NCI-H187 (cell line): ENCODE measurements at places on chromosomes 11 and 22.

DNA sequence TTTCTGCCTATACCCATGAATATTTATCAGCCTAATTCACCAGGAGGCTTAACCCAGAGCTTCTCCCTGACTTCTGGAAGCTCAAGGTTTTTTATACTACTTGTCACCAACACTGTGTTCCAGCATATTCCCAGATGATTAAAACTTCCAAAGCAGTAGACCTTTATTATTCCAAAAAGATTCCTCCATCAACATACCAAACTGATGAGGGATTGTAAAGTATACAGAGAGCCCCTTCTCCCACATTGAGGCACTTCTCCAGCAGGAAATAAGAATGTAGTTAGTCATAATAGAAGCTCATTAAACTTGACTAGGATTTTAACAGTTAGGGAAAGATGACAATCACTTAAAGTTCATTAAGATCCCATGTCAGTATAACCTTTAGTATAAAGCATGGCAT is 51.4 kb upstream of the CEP126 start:
- no peak for DNase-seq

- no peak for DNase-seq
These were observed 41.8 kb downstream of the MMP20 start for GRCh38 chr11:102583141-102583873.

DNA sequence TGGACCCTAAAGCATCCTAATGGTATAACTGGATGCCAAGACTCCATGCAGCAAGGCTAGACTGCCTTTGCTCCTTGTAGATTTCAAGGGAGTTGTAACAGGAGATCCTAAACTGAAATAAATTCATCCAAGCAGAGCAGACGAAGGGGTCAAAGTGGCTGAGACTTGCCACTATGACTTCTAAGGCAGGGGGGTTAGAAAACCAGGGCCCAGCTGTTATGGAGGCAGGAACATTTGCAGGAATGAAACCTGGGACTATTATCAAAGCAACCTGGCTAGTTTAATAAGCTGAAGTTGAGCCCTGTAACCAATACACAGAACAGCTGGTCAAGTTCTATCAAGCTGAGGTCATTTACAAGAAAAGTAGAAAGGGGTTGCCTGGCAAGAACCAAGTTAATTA is 122.2 kb upstream of the TRPC6 start:
- DNase-seq: no peak

DNA sequence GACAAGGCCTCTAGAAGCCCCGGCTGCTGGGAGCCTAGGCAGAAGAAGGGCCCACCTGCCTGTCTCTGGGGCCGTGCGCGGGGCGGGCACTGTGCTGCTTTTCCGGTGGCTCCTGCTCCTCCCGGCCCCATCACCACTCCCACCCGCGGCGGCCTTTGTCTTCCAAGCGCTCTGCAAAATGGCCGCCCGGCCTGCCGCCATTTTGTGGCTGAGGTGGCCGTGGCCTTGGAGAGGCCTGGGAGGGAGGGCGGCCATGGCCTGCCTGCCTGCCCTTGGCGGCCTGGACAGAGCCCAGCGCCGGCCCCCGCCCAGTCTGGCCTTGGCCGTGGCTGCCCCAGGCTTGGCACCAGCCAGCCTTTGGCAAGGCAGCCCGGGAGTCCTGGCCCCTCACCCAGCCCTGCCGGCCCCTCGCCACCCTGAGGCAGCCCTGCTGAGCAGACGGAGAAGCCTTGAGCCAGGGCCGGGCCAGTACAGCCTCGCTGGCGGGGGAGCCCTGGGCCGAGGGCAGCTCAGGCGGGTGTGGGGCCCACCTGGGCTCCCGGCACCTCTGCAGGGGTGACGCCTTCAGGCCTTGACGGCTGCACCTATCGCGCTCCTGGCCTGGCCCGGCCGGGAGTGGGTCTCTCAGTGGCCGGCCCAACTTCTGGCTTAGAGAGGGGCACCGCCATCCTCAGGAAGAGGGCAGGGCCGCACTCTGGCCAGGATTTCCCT is 46.0 kb upstream of the PPARA start:
- no peak for DNase-seq

DNA sequence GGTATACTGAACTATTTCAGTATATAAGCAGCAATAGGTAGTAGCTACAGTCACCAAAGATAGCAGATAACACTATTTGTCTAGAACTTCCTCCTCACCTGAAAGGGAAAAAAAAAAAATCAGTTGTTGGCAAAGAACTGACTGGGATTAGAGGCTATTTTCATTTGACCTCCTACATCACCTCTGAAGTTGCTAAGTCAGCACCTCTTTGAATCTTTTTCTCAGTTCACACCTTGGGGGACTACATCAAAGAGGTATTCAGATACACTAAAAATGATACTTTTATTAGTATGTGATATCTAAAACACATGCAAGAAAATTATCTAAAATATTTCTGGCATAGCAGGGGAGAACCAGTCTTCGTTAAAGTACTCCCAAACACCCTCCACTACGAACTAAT is 16.2 kb downstream of the MSANTD2 start:
- no peak for DNase-seq

DNA sequence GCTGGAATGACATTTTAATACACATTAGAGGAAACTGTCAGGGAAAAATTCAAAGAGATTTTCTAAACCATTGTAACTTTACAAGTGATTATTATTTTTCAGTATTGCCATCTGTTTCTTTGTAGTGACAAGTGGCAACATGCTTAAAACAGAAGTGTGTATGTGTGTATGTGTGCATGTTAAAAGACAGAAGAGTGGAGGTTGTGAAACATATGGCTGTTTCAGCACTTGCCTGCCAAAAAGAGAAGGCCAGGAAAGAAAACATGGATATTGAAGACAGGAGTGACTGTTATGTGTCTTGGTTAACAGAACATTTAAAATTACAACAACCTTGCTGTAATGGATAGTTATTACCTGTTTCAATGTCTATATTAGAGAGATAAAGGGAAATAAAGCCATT is 24.3 kb upstream of the VWA5A start:
- no peak for DNase-seq

DNA sequence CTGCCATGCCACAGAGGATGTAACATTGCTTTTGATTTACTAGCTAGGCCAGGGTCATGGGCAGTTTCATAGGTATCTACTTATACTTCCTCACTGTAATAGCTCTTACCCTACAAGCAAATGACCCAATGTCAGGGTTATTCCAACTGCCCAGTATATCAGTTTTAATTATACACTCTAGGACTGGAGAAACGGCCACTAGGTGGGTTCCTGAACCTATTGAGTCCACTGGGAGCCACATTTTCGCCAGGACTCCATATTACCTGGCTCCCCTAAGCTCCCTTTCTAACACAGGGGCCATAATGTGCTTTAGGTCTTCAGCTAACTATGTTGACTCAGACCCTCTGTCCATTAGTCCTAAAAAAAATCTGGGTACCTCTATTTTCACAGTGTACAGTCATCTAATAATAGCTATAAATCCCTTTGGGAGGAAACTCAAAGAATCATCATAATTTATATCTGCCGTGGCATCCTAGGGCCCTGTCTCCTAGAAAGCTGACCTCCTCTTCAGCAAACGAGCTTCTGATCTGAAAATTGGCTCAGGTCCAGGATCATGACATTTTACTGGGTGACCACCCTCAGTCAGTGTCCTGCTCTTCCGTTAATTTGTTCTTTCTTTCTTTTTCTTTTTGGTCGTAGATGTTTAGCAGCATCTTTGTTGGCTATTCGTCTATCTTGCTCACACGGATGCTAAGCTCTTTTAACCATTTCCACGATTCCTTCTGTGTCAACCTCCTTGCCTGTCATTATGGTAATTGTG is 244.3 kb downstream of the FAM76B start:
- DNase-seq: no peak

DNA sequence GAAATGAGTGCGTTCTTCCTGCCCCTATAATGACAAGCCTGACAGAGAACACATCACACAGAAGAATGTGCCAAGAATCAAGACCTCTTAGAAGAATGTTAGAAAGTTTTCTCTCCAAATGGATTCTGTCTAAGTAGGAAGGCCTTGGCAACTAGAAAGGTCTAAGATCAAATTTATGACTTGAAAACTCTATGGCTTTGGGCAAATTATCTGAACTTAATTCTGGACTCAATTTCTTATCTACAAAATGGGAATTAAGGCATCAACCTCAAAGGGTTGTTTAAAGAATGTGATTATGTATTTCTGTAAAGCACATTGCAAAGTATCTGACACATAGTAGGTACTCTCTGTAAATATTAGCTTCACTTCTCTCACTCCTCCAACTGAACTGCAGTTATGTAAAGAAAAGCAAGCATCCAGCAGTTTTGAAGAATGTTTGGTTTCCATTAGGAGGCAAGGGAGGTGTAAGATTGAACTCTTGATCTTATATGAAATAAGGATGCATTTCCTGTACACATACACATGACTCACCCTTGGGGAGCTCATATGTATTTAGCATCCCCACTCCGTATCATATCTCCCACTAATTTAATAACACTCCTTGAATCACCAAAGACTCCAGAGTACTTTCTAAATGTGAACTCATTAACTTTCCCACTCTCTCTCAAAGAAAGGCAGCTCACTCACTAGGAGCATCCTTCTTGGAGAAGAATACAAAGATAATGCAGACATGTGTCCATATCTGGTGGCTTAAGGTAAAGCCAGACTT is 77.6 kb downstream of the ETS1 start:
- no peak for DNase-seq

GRCh38 chr22:33798401-33798800 is 121.9 kb downstream of the LARGE1 start:
- DNase-seq: no peak

GRCh38 chr22:42819412-42820044 is 37.5 kb downstream of the ARFGAP3 start:
- DNase-seq: no peak
